NCI-H1105 (cell line): ENCODE measurements at places on chromosomes 3 and 15.

DNA sequence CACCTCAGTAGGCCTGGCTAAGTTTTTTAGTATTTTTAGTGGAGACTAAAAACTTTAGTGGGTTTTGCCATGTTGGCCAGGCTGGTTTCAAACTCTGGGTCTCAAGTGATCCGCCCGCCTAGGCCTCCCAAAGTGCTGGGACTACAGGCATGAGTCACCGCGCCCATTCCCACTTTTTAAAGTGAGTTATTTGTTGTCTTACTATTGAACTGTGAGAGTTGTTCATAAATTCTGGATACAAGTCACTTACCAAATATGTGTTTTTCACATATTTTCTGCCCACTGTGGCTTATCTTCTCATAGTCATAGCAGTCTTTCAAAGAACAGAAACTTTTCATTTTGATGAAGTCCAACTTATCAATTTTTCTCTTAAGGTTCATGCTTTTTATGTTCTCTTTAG, 29.9 kb upstream of the SPSB4 start:
- no peak for DNase-seq

- DNase-seq, result no peak
Measured at GRCh38 chr3:25297667-25298585, 130.1 kb upstream of the RARB start.

DNA sequence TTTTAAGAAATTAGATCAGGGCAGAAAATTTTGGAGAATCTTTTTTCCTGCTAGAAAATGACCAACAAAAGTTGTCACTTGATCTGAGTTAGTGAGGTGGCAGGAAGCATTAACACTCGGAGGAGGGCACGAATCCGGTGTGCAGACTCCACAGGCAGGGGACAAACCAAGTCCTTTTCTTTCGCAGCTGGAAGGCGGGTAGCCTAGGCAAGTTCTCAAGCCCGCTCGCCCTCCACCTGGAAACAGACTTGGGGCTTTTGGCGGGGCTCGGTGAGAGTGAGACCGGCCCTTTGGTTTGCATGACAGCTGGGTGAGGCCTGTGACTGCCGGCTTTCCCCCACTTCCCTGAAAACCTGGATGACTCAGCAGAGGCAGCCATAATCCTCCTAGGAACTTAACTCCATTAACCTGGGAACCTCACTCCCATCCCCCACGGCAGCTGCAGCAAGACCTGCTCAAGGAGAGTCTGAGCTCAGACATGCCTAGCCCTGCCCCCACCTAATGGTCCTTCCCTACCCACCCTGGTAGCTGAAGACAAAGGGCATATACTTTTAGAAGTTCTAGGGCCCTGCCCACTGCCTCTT, 134.8 kb downstream of the MFSD1 start:
- DNase-seq, result peak; percentile 20

GRCh38 chr3:94360987-94361386, 298.1 kb downstream of the NSUN3 start:
- DNase-seq, result no peak

DNA sequence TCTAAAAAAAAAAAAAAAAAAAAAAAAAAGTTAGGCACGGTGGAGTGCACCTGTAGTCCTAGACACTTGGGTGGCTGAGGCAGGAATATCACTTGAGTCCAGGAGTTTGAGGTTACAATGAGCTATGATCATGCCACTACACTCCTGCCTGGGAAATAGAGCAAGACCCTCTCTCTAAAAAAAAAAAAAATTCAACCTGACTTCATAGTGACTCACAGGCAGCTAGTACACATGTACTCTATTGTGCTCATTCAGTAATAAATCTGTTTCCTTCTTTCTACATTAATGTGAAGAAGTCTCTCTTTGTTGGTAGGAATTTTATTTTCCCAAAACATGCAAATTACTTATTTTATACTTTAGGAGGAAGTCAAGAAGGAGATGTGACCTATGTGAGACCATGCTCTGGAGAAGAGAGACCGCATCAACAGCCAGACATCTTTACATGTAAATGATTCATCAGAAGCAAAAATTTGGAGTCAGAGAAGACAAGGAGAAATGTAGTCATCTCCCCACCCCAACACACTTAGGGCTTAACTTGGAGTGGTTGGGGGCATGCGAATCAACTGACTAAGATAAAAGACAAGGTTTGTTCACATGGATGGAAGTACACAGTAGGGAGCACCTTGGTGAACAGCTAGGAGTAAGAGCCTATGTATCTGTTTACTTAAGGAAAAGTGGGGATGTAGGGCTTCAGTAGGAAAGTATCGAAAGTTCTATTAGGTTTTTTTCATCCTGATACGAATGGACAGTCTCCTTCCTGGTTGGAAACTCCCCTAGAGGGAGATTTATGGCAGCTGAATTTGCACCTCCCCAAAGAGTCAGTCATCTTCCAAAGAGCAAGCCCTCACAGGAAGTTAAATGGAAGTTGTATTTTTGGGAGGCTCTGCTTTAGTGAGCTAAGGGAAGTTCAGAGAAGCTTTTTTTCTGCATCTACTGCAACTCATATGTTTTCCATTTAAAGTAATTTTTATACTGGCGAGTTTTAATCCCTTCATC, 23.0 kb upstream of the NMD3 start:
- no peak for DNase-seq

DNA sequence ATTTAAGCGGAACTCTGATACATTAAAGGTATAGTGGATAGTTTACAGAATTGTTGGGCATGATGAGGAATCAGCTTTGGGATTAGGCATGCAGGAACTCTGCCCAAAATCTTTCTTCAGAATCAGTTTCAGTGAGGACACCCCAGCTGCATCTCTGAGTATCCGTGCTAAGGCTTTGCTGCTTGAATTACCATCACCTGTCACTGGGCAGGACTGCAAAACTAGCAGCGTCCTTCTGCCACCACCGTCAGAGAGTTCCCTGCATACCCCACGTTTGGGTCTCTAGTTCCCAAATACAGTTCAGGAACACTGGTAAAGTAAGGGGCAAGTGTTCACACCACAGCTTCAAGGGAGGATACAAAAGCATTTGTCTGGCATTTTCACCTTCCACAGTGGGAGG, 164.6 kb upstream of the ARHGEF26 start:
- no peak for DNase-seq

GRCh38 chr3:85939074-85939482, 980.3 kb downstream of the CADM2 start:
- DNase-seq, result peak; percentile 80

DNA sequence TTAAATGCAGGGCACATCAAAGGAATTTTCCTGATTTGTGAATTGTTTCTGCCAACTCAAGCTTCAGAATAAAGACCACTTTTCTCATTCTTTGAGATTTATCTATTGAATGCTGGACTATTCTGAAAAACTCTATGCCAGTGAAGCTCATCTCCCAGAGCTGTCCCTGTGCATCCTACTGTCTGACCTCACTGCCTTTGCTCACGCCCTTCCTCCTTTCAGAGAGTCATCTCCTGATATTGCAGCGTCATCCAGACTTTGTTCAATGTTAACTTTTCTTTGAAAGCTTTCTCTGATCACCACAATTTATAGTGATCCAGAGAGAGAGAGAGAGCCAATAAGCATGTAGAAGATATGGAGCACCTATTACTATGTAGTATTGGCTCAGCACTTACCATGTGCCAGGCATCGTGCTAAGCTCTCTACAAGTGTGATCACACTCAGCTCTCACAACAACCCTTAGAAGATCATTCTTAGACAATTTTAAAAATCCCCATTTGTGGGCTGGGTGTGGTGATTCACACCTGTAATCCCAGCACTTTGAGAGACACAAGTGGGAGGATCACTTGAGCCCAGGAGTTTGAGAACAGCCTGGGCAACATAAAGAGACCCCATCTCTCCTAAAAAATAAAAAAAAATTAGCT, 30.2 kb upstream of the TLE3 start:
- no peak for DNase-seq

DNA sequence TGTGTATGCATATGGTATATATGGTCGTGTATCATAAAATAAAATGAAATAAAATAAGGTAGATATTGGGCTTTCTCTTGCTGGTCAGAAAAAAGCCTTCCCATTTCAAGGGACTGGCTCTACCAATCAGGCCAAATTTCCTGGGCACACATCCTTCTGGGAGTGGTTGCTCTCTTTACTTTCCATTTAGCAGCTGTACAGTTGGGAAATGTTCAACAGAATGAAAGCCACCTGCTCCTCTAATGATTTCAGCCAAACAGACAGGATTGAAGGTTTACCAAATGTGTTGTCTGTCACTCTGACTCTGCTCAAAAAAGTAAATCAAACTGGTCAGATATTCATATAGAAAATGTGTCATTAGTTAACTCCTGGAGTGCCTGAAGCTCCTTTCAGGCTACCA, 380.4 kb downstream of the ROBO2 start:
- peak; percentile 17 for DNase-seq

DNA sequence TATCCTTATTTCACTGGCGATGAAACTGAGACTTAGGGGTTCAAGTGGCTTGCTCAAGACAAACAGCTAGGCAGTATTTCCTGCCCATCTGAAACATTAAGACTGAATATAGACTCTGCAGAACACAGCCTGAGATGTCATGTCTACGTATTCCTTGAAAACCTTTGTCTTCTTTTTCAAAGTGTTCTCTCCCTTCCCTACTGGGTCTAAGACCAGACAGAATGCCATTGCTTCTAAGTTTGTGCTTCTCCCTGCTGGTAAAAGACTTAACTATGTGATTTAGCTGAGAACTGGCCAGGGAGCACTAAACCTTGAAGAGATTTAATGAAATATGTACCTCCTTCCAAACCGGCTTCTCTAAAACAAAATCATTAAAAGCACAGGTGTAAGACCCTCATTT, 9.9 kb downstream of the BCL6 start:
- DNase-seq, result no peak

GRCh38 chr3:186530415-186530814, 13.8 kb downstream of the CRYGS start:
- DNase-seq, result no peak

DNA sequence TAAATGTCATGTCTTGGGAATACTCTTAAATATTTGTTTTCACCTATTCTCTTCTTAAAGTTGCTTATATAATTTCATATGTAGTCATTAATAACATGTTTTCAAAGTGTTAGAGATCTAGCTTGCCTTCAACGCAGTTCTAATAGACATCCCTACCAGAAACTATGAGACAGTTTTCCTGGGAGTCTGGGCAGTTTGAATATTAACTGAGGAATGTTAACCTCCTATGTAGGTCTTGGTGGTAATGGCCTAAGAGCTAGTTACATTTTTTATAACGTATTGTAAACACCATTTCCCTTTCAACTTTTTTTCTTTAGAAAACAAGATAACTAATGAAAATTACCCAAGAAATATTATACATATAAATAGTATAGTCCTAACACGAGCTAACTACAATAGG, 328.2 kb downstream of the TIGIT start:
- no peak for DNase-seq

GRCh38 chr3:193771653-193772421, 178.8 kb downstream of the OPA1 start:
- no peak for DNase-seq

DNA sequence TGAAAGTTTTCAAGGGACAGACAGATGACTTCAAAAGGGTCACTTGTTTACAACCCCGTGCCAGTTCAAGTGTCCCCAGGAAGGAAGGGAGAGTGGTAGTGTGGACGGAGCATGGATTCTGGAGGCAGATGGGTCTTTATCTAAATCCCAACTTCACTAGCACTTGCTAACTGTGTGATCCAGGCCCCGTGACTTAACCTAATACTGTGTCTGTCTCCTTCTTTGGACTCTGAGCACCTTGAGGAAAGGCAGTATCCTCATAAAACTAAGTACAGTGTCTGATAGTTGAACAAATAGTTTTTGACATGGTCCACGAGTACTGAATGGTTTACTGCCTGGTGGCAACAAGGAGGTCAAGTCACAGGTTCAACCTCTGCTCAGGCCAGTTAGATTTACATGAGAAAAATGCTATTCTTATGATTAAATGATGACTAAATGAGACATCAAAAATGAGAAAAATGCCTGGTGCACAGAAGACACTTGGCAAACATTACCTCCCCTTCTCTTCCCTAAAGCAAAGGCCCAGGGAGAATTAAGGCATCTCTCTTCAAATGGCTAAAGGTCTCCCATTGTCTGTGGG, 48.9 kb downstream of the ABCC5 start:
- no peak for DNase-seq

DNA sequence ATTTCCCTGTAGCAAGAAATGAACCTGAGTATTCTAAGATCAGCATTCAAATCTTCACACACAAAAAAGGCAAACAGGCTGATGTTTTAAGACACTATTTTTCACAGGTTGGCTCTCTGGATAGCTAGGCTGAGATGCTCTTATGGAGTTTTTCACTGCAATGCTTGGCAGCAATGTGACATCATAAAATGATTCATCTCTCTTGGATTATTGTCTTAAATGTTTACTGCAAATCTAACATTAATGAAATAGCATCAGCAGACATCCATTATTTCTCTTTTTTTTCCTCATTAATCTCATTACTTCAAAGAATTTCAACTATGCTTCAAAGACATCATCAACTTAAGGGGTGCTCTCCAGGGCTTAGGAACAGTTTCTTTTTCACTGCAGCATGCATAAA, 23.6 kb upstream of the SSUH2 start:
- DNase-seq, result no peak

DNA sequence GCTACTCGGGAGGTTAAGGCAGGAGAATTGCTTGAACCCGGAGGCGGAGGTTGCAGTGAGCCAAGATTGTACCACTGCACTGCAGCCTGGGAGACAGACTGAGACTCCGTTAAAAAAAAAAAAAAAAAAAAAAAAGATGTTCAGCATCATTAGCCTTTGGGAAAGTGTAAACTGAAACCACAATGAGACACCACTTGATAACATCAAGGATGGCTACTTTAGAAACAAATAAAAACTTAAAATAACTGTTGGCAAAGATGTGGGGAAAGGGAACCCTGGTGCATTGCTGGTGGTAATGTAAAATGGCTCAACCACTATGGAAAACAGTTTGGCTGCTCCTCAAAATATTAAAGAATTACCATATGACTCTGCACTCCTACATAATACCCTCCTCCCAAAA, 1.9 kb downstream of the LEO1 start:
- DNase-seq, result no peak

DNA sequence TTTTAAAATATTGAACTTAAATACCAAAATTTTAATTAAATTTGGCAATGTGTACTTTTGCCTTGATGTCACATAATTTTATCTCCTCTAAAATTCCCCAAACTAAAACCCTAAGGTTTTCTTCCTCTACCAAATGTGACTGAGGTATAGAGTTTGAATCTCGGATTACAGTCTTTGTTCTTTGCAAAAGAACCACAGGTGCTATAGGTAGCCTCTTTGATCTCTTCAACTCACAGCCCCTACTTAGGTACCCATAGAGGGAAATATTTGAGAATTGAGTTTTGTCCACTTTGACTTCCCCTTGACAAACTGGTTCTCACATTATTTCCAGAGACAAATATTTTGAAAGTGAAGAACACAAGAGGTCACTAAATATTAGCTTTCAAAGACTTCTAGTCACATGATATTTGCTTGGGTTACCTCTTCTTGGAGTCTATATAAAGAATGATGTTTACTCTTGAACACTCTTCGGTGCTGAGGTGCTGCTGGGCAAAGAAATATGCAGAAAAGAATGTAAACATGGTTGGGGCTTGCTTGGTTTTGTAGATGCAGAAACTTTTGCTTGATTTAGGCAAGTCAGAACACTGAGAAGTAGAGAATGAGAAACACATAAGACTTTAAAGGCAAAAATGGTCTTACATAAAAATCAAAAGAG, 120.8 kb upstream of the MCTP2 start:
- DNase-seq, result no peak

GRCh38 chr3:153961494-153961893, 159.7 kb upstream of the ARHGEF26 start:
- peak; percentile 69 for DNase-seq
